ENCODE measurements at places on chromosomes 3 and 15.
A peak's percentile ranks its signal among the peaks of the same experiment; 100 is the strongest.

- no peak for DNase-seq
Measured at GRCh38 chr3:64898941-64899340, 211.1 kb upstream of the ADAMTS9 start.

GRCh38 chr3:190579514-190580137 is 65.7 kb downstream of the IL1RAP start:
- DNase-seq = no peak

DNA sequence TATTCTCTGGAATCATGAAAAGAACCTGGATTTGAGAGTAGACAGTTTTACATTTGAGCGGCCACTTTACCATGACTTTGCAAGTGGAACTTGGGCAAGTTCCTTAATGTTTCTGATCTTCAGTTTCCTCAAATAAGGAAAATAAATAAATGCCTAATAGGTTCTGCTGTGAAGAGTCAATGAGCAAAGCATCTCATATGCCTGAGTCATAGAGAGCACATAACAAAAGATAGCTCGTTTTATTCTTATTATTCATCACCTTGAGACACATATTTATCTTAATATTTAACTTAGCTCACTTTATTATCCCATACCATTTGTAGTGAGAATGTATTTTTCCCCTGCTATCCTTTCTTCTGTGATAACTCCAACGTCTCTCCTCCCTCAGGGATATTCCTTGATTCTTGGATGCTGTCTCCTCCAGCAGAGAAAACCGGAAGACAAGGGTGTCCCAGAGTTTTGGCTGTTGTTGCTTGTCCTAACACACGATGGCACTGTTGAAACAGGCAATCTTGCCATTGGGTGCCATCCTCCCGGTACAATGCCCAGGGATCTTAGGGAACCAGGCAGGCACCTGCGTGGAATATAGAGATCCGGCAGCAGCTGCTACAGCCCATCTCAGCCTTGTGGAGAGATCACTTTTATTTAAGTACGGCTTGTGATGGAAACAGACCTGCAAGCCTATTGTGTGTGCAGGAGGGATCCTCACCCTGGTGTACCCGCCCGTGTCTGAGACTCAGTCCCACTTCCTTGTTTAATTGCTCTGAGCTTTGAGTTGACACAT is 33.3 kb upstream of the VPS33B start:
- peak; percentile 60 for DNase-seq

GRCh38 chr3:142930463-142930862 is 33.0 kb downstream of the PAQR9 start:
- DNase-seq = no peak

GRCh38 chr15:70447928-70448698 is 315.2 kb downstream of the UACA start:
- no peak for DNase-seq

- DNase-seq = no peak
Measured at GRCh38 chr3:67551361-67552016, 102.9 kb downstream of the SUCLG2 start.

- no peak for DNase-seq
Measured at GRCh38 chr15:37149146-37149545, 48.8 kb upstream of the MEIS2 start.

GRCh38 chr15:58065445-58066041 is at the start of gene ALDH1A2:
Gene ALDH1A2, minus strand, starts transcription at chr15:58065711. Its CDS starts 61 bp downstream, at chr15:58065650.
- peak; percentile 15 for DNase-seq

- DNase-seq = no peak
Measured at GRCh38 chr3:156888176-156888575, 62.0 kb downstream of the LEKR1 start.

DNA sequence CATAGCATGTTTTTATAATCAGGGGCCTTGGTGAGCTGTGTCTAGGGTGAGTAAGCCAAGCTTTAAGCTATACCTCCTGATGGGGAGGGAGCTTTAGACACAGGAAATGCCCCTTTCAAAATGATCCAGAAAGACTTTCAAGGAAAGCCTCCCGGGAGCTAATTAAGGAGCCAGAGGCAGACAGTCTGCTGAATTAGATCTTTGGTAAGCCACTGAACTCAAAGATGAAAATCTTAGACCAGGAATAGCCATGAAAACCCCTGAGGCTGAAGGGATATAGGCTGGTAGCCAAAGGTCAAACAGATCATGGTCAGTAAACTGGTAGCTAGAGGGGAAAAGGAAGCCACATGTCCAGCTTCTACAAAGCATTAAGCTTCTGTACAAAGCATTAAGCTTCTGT is 42.7 kb upstream of the GAP43 start:
- DNase-seq = no peak

- no peak for DNase-seq
Measured at GRCh38 chr3:151147299-151147698, 55.7 kb downstream of the GPR171 start.

- no peak for DNase-seq
Measured at GRCh38 chr15:42108806-42109205, 14.4 kb upstream of the PLA2G4D start.

- no peak for DNase-seq
Measured at GRCh38 chr3:57877116-57877515, 121.0 kb downstream of the SLMAP start.

DNA sequence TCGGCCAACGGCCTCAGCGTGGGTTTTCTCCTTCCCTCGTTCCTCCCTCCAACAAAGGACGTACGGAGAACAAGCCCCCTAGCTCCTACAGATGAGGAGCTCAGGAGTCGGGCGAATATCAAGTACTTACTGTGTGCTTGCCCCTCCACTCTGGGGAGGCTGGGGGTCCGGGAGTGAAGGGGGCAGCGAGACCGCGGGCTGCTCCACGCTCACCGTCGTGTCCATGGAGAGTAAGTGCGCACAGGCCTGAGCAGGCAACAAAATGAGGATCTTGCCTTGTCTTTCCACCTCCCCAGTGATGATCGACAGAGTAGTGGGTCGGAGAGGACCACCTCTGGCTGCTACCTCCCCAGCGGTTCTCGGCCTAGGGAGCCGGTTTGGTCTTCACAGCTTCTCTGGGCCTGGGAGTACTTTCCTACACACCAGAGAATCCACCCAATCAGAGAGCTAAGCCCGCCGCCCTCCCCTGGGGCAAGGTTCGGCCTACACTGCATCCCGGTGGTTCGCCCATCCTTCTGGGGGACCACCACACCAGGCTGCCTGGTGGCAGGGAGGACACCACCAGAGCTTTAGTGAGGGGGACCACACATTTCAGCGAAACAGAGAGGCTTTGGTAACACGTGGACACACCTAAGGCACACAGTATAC is 603 bp upstream of the TRANK1 start:
- no peak for DNase-seq

GRCh38 chr3:152738656-152739055 is 96.3 kb upstream of the P2RY1 start:
- DNase-seq = no peak

GRCh38 chr3:20225769-20226168 is 39.8 kb upstream of the SGO1 start:
- no peak for DNase-seq

DNA sequence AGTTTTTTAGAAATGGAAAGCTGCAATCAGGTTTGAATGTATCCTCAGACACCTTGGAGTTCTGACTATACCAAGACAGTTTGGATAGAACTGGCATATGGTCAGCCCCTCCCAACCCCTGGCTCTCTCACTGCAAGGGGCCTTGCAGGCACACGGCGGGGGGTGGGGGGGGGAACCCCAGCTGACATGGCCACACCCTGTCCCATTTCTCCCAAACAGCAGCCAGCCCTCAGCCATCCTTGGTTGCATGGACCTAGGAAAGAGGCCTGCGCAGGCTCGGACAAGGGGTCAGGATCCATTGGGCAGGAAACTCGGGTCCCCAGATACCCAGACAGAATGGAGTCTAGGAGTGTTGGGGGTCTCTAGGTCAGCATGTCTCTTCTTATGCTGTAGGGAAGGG is 14.5 kb downstream of the CAND2 start:
- DNase-seq = no peak

- DNase-seq = no peak
Measured at GRCh38 chr15:55353025-55353424, 34.0 kb downstream of the PIGB start.

- DNase-seq = no peak
Measured at GRCh38 chr3:147117631-147118030, 288.7 kb downstream of the ZIC4 start.

DNA sequence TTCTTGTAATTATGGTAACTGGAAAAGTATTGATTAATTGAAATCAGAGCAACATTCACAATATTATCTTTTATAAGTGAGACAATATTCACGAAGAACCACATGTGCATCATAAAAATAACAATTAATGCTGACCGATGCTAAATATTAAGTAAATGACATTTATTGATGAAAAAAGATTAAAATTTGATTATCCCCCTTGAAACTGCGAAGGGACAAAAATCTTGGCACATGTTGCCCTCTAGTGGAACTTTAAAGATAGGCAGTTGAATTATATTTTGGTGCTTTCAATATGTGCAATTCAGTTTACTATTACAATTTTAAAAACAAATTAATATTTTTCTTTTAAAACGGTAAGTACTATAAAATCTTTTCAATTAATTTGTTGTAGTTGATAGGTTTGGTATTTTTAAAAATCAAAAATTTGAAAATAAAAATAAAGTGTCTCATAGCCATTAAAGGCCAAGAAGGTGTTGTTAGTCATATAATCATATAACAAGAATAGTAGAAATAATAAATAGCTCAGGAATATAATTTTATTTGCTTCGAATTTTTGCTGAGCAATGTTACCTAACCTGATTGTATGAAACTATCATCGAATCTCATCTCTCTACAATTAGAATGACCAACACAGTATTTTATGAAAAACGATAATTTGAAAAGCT is 270.2 kb downstream of the ROBO1 start:
- peak; percentile 62 for DNase-seq

- no peak for DNase-seq
Measured at GRCh38 chr3:89042236-89042835, 65.1 kb upstream of the EPHA3 start.

DNA sequence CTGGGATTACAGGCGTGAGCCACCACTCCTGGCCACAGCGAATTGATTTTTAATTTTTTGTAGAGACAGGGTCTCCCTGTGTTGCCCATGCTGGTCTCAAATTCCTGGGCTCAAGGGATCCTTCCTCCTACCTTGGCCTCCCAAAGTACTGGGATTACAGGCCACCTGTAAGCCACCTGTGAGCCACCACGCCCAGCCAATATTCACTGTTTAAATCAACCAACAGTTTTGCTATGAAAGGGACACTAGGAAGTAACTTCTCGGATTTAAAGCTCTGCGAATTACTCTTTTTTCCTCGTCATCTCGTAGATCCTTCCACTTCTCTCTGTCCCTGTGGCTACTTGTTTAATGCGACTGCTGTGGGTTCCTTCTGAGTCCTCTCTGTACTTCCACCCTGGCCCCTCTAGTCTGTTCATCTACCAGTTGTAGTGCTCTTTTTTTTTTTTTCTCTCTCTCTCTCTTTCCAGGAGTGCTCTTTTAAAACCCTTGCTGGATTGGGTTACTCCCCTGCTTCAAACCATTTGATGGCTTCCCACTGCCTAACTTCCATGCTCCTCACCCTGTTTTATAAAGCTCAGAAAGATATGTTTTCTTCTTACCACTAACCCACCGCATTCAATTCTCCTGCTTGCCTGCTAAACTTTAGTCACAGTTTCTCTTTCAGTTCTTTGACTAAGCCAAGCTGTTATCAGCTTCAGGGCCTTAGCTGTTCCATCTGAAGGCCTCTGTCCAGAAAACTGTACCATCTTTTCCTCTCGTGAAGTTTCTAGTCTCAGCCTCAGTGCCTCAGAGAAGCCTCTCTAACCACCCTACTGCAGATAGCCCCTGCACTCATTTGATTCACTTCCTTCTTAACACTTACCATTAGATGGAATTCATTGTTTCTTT is 12.4 kb downstream of the RTF1 start:
- peak; percentile 71 for DNase-seq

DNA sequence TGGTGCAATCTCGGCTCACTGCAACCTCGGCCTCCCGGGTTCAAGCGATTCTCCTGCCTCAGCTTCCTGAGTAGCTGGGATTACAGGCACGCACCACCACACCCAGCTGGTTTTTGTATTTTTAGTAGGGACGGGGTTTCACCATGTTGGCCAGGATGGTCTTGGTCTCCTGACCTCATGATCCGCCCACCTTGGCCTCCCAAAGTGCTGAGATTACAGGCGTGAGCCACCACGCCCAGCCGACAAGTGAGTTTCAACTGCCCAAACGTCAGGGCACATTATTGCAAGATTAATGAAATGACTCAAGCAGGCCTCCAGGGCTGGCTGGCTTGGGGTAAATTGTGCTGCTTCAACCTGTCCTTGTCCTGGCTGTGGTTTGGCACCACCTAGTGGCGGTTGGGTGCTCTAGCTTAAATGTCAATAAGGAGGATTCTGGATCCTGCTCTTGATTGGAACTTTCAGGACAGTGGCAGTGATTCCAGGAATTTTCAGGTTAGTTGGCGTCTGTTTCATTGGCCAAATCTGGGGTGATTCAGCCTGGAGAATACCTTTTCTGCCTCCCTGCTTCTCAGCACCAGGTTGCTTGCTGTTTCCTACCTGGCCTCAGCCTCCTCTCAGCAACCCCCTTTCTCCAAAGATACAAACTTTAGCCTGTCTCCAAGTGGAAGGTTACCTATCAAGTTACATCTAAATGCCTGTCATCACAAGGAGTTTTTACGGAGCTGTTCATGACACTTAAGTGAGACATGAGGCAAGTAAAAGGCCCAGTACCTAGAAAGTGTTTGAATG is 32.4 kb upstream of the SACM1L start:
- peak; percentile 79 for DNase-seq

GRCh38 chr3:170869239-170869590 is 780 bp downstream of the RPL22L1 start:
- no peak for DNase-seq

DNA sequence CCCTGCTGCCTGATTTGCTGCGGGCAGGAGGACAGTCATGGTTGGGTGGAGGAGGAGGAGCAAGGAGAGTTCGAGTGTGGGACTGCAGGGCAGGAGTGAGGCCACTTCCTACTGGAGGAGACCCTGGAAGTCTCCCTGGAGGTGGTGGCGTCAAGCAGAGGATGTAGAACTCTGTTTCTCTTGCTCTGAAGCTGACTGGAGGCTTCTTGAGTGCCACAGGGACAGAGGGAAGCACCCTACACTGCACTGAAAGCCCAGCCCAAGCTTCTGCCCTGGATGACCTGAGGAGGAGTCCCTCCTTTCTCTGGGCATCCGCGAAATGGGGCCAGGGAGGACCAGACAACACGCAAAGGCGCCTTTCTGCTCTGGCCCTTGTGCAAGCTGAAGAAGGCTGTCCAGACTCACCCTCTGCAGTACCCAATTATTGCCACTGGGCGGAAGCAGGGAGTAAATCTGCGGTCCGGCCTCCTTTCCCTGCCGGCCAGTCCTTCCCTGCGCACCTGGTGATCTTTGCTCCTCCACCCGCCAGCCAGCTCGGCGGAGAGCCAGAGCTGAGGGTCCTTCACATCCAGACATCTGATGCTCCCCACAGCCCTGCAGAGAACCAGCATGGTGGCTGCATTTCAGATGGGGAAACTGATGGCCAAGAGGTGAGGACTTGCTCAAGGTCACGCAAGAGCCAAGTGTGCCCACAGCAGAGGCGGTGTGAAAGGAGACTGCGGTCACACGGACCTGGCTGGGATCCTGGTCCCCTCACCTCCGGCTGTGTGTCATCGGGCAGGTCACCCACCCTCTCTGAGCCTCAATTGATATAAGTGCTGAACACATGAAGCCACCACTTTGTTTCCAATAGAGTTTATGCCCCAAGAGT is 207.1 kb downstream of the TBC1D2B start:
- DNase-seq = peak; percentile 84

All from GM13976 (cell line).